ENCODE measurements at places on chromosomes 7 and 10. TPM values are rescaled to one million over a fixed set of nuclear protein-coding genes. Genes with fewer than 3 reads are reported as not detected.

GRCh38 chr7:35758421-35758820, 42.4 kb upstream of the SEPTIN7 start:
- peaks cover 34% of the 10 kb centered on the region for H3K4me1 ChIP-seq
- no peak for DNase-seq
- no peaks in the 10 kb centered on the region for H3K36me3 ChIP-seq
- H3K4me3 ChIP-seq, result no peak overlapping the region
- no peaks in the 10 kb centered on the region for H3K27me3 ChIP-seq
- H3K27ac ChIP-seq, result no peak overlapping the region

- DNase-seq, result no peak
- H3K4me1 ChIP-seq, result no peaks in the 10 kb centered on the region
- no peak overlapping the region for H3K4me3 ChIP-seq
- no peak overlapping the region for H3K27ac ChIP-seq
Observed at GRCh38 chr7:103636153-103636552, 190.1 kb upstream of the SLC26A5 start.

DNA sequence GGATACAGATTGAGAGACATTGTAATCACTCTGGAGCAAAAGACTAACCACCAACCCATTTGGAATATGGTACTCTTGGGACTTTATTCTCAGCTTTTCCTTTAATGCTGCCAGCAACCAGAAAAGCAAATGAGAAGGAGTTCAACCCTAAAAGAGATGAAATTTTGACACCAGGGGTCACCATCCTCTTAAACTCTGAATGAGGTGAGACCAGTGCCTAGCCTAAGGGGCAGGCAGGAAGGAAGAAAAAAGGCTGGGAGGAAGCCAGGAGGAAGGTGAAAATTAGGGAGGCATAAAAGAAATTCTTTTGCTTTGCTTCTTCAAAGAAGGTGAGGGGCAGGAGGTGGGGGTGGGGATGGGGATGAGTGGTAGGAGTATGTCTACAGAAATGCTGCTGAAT, 135.8 kb downstream of the JAZF1 start:
- no peaks in the 10 kb centered on the region for H3K27me3 ChIP-seq
- no peak for DNase-seq
- no peak overlapping the region for H3K4me3 ChIP-seq
- no peaks in the 10 kb centered on the region for H3K36me3 ChIP-seq

- H3K27ac ChIP-seq, result no peak overlapping the region
- DNase-seq, result no peak
- no peak overlapping the region for H3K4me3 ChIP-seq
- H3K4me1 ChIP-seq, result no peaks in the 10 kb centered on the region
- no peaks in the 10 kb centered on the region for H3K27me3 ChIP-seq
Observed at GRCh38 chr10:131787961-131788360, 112.8 kb upstream of the PPP2R2D start.

- peak overlapping the region; percentile 24 for H3K27ac ChIP-seq
- H3K36me3 ChIP-seq, result peaks cover 47% of the 10 kb centered on the region
- peaks cover 12% of the 10 kb centered on the region for H3K4me1 ChIP-seq
- H3K4me3 ChIP-seq, result no peak overlapping the region
- no peaks in the 10 kb centered on the region for H3K27me3 ChIP-seq
- no peak for DNase-seq
Observed at GRCh38 chr7:105101864-105102263, 87.9 kb downstream of the KMT2E start.

The VWC2 gene
- total RNA-seq, result 0.06 TPM

- H3K36me3 ChIP-seq, result no peaks in the 10 kb centered on the region
- H3K27me3 ChIP-seq, result no peaks in the 10 kb centered on the region
- no peak overlapping the region for H3K27ac ChIP-seq
- H3K4me1 ChIP-seq, result peaks cover 22% of the 10 kb centered on the region
- no peak overlapping the region for H3K4me3 ChIP-seq
Observed at GRCh38 chr10:76581506-76582256, 1055.9 kb downstream of the KCNMA1 start.

DNA sequence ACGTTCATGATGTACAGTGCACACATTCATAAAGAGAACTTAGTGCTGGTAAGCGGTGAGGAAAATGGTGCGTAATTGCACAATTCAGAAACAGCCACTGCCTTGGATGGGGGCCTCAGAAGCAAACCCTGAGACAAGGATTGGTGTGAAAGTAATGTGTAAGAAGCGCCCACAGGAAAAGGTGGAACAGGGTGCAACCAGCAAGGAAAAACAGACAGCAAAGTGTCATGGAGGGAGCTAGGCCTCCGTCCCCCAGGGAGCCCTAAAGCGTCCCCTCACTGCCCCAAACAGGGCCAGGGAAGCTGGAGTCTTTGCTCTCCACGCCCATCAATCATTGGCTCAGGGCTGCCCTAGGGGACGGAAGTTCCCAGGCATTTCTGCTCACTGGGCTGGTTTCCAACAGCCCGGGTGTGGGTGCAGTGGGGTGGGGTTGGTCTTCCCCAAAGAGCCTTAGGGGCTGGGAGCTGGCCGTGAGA, 9.6 kb upstream of the C10orf105 start:
- H3K27me3 ChIP-seq, result no peaks in the 10 kb centered on the region
- H3K27ac ChIP-seq, result peak overlapping the region; percentile 71
- H3K4me1 ChIP-seq, result peaks cover 39% of the 10 kb centered on the region
- no peak for DNase-seq

- peaks cover 24% of the 10 kb centered on the region for H3K4me1 ChIP-seq
- H3K36me3 ChIP-seq, result peaks cover 11% of the 10 kb centered on the region
- no peaks in the 10 kb centered on the region for H3K27me3 ChIP-seq
- DNase-seq, result no peak
- peak overlapping the region; percentile 80 for H3K4me3 ChIP-seq
Observed at GRCh38 chr7:155644971-155645509, 579 bp downstream of the RBM33 start.

Measured in esophagus muscularis mucosa (tissue), 4 donors.